Inflammatory macrophage (primary cell): ENCODE measurements at places on chromosomes 3 and 15.

DNA sequence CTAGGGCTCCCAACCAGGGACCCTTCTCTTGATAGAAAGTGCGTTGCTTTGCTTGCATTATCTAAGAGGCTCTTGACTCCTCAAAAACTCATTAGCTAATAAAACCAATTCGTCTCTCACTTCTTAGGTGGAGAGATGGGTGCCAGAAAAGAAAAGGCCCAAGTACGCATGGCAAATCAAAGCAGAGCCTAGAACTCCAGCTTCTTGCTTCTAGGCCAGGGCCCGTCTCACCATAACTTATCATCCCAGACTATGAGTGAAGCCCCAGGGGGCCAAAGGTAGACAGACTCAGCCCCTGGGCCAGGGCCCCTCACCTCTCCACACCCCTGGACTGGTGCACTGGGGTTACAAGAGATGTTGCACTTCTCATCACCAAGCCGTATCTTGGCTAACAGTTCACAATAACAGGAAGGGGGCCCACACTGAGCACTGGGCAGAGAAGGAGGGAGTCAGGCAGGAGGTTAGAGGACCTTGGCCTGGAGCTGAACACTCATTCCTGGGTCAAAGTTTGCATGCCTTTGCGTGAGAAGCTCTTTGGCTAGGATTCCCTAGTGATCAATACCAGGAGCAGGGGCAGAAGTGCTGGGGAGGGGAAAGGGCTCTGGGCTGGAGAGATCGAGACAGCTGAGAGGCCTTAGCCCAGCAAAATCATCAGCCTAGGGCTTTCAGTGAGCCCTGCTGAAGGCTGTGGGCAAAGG, 5.4 kb upstream of the CYP1A1 start:
- DNase-seq = no peak

DNA sequence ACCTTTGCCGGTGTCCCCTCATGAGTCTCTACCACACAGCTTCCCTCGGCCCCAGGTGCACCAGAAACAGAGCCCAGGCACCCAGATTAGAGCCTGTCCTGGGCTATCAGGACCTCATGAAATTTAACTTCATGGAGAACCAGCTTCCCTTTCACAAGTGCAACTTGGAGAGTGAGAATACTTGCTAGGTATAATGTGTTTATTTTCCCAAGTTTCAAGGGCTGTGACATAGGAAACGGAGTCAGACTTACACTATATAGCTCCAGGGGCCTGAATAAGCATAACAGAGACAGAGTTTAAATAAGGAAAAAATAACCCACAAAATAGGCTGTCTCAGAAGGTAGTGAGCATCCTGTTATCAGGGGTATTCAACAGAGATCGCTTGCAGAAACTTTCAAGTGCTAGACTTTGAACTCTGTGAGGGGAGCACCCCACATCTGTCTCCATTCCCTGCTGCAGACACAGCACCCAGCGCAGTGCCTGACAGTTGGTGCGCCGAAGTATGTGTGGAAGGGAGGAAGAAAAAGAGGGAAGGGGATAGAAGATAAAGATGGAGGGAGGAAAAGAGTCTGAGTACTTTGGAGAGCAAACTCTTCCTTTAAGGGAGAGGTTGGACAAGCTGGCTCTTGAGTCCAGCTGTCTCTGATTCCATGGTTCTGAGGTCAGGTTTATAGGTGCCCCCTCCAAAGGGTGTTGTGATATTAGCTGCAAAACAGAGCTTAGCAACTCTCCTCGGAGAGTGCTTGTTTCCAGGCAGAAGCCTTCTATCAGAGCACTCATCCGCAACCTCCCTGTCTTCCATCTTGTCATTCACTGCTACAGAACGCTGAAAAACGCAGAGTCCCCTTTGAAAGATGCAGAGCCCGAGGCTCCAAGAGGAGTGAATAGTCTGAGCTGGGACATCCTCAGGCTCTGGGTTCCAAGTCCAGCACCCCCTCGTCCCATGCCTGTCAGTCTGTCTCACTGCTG, 84.8 kb downstream of the CPN2 start:
- DNase-seq = no peak

- peak; percentile 5 for DNase-seq
Measured at GRCh38 chr3:151216641-151217607, 13.9 kb upstream of the GPR171 start.

GRCh38 chr3:13276438-13277195, 143.5 kb downstream of the NUP210 start:
- no peak for DNase-seq

GRCh38 chr15:75112848-75113492, 88.7 kb upstream of the C15orf39 start:
- peak; percentile 79 for DNase-seq

- DNase-seq = no peak
Measured at GRCh38 chr3:158213461-158213860, 103.6 kb downstream of the RSRC1 start.

GRCh38 chr3:41874022-41874421, 87.9 kb downstream of the ULK4 start:
- DNase-seq = no peak

- DNase-seq = no peak
Measured at GRCh38 chr3:170528726-170529125, 57.1 kb downstream of the SLC7A14 start.

GRCh38 chr3:47980795-47981194, 35.4 kb downstream of the MAP4 start:
- no peak for DNase-seq

DNA sequence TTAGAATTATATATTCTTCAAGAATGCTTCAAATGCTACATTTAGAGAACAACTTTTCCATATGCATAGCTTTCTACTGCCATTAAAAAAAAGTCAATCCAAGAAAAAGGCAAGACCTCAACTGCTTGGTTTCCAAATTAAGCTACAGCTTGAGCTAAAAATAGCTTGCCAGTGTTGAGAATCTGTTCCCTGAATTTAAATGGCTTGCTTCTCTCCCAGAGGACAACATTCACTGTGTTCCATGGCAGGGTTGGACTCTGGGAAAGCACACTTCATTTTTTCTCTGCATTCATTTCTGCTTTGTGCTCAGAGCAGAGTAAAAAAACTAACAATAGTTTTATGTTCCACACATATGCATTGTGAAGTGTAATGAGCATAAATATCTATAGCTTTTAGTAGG, 50.3 kb upstream of the ACTL6A start:
- DNase-seq = no peak

DNA sequence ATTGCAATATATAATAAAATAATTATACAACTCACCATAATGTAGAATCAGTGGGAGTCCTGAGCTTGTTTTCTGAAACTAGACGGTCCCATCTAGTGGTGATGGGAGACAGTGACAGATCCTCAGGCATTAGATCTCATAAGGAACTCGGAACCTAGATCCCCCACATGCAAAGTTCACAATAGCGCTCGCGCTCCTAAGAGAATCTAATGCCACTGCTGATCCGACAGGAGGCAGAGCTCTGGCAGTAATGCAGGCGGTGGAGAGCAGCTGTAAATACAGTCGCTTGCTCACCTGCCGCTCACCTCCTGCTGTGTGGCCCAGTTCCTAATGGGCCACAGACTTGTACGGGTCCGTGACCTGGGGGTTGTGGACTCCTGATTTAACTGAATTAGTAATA, 87.8 kb downstream of the P3H2 start:
- DNase-seq = no peak

DNA sequence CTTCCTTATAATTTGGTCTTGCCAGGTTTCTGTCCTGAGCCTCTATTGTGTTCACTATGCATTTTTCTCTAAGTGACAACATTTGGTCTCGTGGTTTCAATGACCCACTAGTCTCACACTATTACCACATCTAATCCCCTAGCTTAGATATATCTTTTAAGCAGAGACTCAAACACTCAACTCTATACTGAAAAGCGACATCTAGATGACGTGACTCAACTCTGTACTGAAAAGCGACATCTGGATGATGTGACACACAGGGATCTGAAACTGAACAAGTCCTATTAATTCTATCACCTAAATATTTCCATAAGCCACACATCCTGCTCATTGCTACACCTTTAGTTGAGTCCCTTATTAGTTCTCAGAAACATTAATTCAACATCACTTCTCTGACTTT, 141.7 kb upstream of the MBNL1 start:
- DNase-seq = no peak

DNA sequence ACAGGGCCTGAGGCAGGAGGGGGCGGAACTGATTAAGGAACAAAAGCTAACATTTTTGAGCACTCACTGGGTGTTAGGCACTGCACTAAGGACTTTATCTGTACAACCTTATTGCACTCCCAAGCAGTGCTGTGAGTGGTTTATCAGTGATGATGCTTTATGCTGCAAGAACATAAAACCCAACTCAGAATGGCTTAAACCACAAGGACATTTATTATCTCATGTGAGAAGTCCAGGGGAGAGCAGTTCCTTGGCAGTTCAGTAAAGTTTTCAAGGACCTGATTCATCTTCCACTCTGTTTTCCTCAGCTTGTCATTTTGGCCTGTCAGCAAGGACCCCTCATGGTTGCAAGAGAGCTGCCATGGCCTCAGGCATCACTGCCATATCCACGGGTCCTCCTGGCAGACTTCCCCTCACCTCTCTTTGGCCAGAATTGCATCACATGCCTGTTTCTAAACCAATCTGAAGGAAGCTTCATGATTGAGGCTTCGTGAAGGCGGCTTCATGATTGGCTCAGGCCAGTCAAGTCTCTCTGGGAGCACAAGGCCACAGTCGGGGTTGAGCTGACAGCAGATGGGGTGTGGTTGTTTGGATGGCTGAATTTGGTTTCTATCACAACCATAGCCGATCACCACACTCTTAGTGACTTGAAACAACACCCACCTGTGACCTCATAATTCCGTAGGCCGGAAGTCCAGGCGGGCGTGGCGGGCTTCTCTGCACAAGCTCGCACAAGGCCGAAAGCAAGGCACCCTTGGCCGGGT, 15.8 kb downstream of the EFCC1 start:
- no peak for DNase-seq

DNA sequence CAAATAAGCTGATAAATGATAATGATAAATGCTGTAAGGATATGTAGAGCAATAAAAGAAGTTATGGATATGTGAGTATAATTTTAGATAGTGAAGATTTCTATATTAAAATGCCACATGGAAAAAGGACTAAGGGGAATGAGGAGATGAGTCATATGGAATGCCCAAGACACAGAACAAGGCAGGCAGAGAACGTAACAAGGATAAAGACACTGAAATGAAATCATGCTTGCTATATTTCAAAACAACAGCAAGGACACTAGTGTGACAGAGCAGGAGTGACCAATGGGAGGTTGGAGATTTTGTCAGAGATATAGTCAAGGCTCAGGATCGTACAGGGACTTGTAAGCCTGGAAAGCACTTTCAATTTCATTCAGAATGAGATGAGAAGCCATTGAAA, 621.5 kb upstream of the SEMA6D start:
- no peak for DNase-seq

DNA sequence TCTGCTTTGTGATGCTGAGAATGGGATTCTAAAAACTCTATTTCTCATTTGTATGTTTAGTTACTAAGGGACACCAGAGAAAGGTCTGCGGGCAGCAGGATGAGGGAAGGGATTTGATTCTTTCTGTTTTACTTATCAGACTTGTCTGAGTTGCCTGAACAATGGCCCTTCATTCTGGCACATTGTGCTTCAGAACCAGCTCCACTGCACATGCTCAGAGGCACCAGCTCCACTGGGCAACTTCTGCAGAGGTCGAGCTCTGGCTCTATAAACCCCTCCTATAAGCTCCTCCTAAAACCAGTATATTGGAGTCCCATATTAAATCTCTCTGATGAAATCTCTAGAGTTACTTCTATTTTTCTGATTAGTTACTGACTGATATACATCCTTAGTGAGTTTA, 453.2 kb upstream of the CDIN1 start:
- DNase-seq = no peak

DNA sequence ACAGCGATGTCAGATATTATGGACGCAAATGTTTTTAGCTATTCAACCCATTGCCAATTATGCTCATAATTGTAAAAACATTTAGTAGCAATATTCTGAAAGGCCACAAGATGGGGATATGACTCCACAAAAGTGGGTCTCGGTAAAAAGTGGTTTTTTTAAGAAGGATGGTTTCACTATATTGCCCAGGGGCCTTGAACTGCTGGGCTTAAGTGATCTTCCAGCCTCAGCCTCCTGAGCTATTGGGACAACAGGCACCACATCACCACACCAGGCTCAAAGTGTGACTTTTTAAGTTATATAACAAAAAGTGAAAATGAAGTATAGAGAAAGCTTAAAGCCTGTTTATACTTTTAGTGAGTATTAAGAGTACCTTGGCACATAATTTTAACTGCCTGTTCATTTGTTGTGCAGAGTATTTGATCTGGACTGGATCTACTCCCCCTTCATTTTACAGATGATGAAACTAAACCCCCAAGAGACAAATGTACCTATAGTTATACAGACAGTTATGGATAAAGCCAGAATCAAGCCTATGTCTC, 9.4 kb downstream of the NAA50 start:
- peak; percentile 61 for DNase-seq

- peak; percentile 58 for DNase-seq
Measured at GRCh38 chr3:177449360-177450006, 252.2 kb upstream of the TBL1XR1 start.

DNA sequence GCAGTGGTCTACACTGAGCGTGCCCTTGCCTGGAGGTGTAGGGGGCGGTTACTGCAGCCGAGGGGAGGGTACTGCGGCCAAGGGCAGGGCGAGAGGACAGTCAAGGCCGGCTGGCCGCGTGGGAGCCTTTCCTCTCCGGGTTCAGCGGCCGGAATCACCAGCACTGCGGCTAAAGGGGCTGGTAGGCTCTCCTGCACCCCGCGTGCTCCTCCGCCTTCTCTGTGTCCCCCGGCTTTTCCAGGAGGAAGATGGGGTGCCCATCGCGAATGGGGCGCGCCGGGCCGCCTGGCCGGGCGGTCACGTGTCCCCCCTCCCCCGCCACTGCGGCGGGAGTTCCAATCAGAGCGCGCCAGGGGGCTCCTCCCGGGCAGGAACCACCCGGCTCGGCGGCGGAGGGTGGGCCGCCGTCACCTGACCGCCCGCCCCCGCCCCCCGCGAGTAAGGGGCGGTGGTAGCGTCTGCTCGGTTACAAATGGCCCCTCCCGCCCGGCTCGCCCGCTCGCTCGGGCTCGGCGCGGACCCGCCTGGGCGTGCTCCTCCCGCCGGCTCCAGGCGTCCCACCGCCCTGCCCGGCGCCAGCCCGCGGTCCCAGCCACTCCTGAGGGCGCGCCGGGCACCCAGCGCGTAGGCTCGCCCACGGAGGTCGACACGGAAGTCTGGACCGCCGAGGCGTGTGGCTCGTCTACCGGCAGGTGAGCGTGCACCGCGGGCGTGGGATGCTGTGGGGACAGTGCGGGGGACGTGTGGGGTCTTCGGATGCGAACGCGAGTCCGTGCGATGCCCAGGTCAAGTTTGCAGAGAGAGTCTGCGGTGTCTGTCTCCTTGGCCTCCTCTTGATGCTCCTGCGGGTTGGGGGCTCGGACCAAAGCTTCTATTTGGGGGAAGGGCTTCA, 242.6 kb upstream of the TOPAZ1 start:
- no peak for DNase-seq

- DNase-seq = no peak
Measured at GRCh38 chr3:146873748-146874147, 268.6 kb upstream of the PLSCR5 start.
